ENCODE measurements at places on chromosomes 16 and 17.

DNA sequence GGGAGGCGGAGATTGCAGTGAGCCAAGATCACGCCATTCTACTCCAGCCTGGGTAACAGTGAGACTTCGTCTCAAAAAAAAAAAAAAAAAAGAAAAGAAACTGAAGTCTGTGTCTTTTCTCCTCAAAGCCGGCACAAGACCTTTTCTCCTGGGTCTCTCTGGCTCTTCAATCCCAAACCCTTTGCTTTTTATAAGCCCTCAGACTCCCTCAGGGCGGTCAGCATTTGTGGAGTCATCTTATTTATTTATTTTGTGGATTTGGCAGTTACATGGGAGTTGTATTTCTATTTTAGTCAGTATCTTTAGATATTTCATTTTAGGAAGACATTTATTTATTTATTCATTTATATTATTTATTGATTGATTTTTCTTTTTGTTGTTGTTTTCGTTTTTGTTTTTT, 57.7 kb upstream of the MAP3K14 start:
- no peak for DNase-seq

- DNase-seq, result no peak
Observed at GRCh38 chr16:13402601-13403000, 501.2 kb downstream of the SHISA9 start.

GRCh38 chr16:78720416-78720815, 621.0 kb downstream of the WWOX start:
- no peak for DNase-seq

GRCh38 chr17:80625627-80626026, 81.0 kb downstream of the RPTOR start:
- no peak for DNase-seq

DNA sequence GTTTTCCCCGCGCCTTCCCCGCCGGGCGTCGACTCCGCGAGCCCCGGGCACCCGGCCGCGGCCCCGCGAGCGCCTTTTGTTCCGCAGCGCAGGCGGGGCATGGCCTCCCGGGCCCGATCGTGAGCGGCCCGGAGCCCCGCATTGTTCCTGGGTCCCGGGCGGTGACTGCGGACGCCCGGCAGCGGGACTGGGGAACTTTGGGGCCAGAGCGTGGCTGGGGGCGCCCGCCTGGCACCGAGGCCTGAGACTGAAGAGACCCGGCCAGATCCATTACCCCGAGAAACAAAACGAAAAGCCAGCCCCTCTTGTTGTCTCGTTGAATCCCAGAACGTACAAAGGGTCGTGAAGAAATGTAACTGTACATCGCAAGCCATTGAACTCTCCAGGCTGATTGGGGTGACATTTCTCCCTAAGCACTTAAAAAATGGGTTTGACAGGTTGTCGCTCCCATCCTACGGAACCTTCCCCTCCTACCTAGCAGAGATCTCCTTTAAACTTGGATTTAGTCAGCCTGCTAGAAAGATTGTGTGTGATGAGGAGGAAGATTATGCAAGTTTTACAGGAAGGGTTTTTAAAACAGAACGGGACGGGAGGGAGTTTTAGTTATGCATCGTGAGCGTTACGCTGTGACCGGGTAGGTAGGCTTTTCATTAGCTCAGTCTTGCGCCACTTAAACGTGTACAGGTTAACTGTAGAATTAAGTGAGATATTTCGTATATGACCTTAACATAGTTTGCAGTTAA, 825 bp downstream of the METTL9 start:
- no peak for DNase-seq

DNA sequence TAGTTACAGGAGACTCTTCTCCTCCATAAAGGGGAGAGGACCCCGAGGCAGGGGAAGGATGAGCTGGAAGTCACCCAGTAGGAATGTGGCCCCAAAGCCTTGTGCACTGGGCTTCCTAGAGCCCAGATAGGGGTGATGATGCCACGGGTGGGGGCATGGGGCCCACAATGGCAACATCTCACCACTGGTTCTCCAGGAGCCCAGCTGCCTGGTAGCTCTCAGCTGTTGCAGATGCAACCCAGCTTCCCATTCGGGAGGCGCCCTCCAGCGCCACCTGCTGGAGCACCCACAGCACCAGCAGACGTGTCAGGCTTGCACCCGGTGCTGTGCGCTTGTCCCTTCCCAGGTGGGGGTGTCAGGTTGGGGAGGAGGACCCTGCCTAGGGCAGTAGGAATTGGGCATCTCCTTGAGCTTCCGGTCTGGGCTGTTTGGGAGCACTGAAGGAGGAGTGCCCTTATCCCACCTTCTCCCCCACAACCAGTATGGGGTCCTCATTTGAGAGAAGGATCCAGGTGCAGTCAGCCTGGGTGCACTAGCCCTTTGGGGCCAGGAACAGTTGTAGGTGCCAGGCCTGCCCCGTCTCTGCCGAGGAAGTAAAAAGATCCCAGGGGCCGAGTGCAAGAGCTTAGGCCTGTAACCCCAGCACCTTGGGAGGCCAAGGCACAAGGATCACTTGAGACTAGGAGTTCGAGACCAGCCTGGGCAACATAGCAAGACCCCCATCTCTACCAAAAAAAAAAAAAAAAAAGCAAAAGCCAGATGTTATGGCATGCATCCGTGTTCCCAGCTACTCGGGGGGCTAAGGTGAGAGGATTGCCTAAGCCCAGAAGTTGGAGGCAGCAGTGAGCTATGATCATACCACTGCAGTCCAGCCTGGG, 14.4 kb downstream of the CDIPT start:
- DNase-seq, result peak; percentile 84

DNA sequence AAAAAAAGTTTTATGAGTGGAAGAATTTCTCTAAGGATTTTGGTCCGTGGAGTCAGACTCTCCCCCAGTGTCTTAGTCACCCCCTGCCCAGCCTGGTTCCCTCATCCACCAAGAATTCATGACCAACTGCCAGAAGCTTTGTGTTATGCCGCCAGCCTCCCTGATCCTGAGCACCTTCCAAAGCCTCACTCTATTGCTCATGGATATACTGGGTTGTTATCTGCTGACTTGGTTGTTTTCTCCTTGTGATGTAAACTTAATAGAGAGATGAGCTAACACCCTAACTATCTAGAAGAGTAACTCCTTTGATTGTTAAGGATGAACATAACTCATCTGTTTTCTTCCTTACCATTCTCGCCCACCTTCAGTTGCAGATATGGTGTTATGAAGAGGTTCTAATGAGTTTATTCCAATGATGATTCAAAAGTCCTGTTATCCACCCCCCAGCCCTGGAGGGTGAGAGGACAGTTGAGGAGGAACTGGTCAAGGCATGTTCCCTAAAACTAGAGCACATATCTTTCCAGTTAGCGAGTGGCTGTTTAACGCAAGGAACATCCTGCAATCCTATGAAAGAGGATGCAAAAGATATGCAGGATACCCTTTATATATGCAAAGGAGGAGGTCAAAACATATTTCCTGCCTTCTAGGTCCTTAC, 1.5 kb upstream of the PSMD3 start:
- no peak for DNase-seq

DNA sequence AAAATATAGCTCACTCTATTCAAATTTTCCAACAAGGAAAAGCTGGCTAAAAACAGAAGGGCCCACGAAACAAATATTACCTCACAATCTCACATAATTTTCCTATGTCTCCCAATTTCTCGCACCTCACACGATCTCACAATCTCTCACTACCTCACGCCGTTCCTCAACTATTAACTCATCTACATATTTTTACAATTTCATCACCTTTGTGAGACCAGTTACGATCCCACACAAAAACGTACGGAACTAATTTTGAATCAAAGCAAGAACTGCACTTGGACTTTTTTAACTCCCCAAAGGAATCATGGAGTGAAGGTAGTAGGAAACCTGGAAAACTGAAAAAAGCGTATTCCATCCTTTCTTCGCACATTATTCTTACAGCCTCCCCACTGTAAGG, 1.1 kb downstream of the CBX1 start:
- no peak for DNase-seq

DNA sequence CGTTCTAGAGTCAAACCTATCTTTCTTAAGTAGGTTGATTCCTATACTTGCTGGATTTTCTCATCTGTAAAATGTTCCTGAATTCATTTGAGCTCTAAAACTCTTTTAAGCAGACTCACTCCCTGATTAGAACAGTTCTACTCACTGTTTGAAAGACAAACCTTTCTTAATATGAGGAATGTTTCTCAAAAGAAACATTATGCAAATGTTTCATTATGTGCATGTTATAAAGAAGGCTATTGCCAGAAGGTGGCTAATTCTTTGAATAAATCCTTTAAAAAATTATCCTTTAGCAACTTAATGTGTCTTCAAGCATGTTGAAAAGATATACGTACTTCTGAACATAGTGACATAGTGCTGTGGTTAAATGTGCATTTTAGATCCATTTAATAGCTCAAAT, 124.1 kb downstream of the CDH11 start:
- DNase-seq, result no peak

DNA sequence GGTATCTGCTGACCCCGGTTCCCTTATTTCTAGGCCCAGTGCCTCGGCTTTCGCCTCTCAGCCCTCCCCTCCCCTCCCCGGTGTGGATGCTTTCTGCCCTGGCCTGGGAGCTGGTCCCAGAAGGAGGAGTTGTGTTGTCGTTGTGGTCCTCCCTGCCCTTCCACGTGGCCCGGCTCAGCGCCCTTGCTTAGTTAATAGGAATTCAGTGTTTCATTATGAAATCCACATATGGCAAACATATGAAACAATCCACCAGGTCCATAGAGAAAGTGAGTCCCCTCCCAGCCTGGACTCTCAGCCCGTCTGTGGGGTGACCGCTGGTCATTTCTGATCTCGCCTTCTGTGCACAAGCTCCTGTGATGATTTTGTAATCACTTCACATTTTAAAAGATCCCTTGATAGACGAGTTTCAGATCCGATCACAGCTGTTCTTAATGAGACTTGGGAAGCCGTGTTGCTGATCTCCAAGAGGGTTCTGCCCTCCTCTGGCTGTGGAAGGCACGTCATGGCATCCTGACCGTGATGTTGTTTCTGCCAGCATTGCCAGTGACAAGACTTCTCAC, 112.1 kb downstream of the BANP start:
- no peak for DNase-seq

DNA sequence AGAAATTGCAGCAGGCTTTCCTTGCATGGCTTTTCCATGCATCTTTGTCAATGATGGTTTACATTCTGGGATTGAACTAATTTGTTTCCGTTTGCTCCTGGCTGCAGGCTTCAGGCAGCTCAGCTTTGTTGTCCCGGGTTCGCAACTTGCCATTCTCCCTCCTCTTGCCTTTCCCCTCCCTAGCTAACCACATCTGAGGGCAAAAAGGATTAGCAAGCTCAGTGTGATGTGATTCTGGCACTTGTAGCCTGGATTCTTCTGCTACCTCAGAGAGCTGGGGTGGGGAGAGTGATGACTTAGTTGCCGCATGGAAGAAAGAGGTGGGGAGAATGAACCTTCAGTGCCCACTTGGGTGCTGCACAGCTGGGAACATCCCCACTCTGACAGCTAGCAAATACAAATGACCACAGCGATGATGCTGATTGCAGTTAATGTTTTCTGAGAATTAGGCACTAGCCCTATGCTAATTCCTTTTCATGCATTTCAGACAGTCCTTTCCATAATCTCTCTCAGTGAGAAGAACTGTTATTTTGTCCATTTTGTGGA, 120.2 kb upstream of the SALL1 start:
- DNase-seq, result no peak

DNA sequence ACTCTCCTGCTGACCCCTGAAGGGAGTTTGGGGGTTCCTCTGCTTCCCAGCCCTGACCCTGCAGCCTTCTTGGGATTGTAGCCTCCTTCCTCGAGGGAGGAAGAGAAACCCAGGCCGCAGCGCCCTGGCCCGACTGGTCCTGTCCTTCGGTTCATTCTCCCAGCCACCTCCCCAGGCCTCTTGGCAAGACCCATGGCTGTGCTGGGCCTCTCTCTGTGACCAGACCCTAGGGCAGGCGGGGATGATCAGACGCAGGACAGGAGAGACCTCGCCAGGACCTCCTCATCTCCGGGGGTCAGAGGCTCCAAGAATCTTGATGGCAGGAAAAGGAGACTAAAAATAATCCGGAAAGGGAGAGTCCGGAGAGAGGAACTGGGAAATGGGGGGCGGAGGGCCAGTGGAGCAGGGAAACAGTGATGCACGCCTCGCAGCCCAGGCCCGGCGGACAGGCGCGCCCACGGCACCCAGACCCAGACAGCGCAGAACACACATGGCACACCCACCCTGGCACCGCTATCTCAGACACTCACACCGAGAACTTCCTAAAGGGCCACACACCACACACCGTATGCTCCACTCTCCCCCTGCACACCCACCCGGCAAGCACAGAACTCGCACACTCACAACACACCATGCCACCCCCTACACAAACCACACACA, 1.2 kb downstream of the ARHGEF15 start:
- no peak for DNase-seq

DNA sequence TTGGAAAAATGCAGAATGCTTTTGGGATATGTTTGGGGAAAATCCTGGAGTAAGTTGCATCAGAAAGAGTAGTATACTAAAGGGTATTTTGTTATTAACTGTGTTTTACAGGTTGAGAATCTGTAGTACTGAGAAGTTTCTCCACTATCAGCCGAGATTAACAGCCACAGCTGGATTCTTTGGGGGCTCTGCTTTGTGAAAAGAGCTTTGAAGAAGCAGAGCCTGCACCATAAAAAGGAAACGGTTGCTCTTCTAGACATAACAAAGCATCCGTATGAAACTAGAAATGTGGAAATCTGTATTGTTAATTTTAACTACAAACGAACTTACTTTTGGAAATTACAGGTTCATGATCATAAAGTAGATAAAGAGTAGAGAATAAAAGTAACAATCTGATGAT, 5.3 kb downstream of the NLK start:
- DNase-seq, result no peak

DNA sequence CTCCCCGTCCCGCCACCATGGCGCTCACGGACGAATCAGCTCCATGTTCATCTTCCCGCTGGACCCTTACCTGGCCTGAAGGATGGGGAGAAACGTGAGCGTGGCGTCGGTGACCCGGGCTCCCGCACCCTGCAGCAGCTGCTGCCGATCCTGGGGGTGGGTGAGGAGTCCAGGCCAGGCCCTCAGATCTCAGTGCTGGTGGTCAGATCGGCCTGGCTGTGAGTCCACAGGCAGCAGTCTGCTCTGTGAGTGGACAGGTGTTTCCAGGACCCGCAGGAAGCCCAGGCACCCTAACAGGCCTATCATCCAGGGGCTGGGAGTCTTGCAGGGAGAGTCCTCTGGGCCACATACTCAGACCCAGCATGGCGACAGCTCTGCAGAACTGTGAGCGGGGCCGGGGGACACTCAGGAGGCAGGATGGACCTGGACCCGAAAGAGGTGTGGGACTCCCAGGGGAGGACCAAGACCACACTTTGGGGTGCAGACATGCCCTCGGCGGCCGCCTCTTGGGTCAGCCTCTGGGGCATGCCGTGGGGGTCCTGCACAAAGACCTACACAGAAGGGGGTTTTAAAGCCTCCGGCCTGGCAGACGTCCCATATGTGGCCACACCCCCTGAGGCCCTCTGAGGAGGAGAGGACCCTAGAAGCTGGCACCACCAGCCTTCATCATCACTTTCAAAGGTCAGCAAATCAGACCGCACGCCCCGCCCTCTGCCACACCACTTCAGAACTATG, 27.2 kb upstream of the ZNF469 start:
- no peak for DNase-seq

Data from iPS-NIHi11 (cell line).